Peyer's patch (tissue), 4 donors: ENCODE measurements at places on chromosomes 1 and 21.

DNA sequence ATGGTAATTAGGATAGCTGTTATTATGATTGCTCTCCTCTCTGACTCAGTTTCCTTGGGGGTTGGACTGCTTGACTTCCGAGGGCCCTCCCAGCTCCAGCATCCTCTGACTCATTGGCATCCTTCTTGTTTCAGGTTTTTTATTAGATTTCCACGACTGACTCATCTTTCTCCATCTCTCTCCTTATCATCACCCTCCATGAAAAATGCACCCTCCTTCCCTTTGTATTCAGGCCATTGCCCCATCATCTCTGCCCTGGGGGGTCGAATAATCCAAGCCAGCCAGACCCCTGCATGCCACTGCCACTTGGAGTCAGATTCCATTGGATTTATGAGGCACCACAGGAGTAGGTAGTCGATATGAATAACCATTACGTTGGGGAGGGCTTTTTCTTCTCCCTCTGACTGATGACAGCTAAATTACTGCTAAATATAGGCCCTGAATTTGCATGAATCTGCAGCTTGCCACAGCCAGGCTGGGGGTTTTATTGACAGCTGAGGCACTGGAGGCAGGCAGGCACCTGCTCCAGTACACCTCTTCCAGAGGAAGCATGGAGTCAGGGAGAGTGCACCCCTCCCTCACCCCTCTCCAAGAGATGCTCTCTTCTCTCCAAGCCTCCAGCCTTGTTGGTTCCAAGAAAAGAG is 91.7 kb downstream of the C1orf94 start:
- DNase-seq: no peak

DNA sequence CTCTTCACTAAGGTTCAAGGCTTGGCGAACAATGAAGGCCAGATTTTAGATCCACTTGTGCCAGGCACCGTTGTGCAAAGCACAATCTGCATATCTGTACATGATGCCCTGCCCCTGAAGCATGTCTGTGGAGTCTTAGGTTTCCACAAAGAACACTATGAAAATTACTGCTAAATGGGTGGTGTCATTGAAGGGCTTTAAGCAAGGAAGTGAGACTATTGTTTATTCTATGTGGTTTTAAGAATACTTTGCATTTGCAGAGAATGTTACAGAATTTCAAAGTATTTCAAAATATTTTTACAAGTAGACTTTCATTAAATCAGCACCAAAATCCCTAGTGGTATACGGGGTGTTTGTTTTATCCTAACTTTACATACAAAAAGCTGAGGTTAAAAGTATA is 8.8 kb downstream of the TSEN15 start:
- no peak for DNase-seq

DNA sequence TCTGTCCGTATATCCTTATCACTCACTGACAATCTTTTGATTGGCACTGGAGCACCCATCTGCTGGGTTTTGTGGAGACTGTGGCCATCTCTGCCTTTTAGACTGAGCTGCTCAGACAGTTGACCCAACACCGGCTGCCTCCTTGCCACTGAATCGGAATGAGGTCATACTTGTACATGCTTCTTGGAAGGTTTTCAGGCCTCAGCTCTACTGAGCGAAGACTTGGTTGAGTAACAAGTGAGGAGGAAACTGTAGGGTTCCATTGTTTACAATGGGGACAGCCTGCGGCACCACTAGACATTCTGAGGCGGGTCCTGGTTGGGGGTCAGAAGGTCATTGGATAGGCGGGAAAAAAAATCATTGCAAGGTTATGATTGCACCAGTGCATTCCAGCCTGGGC is 320.3 kb downstream of the KIF26B start:
- DNase-seq: no peak

- no peak for DNase-seq
Observed at GRCh38 chr1:60103186-60103585, 29.6 kb upstream of the C1orf87 start.

DNA sequence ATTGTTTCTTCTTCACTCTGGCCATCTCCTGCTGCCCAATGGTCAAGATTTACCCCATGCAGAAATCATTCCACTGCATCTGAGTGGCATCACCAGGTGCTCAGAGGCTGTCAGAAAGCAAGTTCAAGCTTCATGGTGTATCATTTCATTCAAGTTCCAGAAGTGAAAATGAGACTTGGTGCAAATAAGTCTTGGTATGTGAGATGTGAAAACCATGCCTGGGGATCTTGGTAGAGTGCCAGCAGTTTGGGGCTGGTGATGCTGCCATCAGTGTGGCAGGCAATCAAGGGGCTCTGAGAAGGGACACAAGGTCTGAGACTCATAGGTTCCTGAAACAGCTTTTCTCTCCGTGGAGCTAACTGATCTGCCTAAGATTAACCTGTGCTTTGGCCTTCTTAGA is 52.0 kb downstream of the CD2 start:
- DNase-seq: no peak

DNA sequence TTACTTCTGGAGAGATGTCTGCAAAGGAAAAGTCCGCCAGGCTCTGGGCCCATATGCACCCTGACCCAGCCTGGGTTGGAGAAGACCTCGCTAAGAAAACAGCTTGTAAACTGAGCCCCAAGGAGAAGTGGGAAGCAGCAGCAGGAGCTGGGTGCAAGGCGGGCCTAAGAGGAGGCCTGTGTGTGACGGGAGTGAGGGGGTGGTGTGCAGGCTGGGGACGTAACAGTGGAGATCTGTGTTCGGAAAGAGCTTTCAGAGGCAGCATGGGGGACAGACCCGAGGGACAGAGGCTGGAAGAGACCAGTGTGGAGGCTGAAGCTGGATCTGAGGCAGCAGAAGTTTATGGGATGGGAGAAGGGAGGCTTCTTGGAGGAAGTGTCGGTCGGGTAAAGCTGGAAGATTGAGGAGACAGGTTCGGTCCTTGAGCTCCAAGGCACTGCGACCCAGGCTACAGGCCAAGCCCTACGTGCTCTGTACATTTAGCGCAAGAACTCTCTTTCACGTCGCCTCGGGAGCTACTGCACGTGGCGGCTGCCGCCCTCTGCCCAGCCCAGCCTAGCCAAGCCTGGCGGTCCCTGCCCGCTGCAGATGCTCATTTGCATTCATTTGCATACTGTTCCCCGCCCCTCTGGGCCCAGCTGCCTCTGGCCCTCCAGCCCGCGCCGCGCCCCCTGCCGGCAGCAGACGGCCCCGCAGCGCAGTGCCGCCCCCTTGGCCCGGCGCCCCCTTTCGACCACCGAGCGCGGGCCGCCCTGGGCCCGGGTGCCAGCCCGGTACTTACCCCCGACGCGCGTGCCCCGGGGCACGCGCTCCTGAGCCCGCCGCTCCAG is 6.3 kb downstream of the HPCA start:
- DNase-seq: peak; percentile 77
